ENCODE measurements at places on chromosomes 12 and 14.

DNA sequence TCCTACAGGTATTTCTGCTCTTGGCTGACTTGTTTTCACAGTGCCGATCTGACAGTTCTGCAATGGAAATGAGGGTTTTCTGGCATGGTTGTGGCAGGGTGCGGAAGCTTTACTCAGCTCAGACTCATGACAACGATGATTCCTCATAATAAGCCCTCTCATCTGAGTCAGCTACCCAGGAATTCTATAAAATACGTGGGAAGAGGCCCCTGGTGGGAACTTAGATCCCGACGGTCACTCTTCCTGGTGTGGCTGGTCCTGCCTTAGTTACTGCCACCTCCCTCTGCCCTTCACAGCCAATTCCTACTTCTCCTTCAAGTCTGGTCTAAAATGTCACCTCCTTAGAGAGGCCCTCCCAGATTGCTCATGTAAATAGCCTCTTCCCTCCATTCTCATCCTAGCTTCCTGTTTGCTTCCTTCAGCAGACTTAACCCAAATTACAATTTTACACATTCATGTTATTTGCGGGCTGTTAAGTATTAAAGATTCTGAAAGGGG lies 104.2 kb upstream of the MAP1LC3B2 start:
- no peak for DNase-seq

GRCh38 chr12:53113136-53113705 lies 9.9 kb downstream of the SOAT2 start:
- DNase-seq = no peak

DNA sequence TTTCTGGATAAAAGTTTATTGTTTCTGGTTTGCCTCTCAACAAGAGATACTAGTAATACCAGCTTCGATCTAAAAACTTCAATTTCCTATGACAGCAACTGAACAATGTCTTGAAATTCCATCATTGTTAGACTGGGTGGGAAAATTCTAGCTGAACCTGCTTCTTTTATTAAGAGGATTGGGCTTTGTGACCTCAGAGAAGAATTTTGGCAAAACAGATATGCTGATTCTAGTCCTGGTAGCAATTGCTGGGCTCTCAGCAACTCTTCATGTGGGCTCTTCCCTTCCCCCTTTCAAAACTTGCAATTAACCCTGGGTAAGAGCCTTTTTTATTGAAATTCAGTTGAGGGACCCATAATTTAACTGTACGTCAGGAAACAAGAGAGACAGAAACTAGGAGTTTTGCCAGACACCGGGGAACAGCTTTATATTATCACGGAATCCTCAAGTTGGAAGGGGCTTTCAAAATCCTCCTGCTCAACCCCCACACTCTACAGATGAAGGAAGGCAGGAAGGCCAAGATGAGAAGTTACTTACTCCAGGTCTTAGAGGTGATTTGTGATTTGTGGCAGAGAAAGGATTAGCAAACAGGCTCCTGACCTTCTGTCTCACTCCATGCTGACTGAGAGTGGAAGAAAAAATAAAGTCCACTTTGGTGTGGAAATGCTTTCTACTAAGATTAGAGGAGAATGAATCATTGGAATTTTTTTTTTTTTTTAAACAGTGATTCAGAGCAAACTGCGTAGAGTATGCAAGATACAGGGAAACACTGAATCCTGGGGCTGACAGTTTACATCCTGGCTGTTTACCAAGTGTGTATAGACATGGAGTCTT lies 239.0 kb upstream of the ATP2B1 start:
- no peak for DNase-seq

- no peak for DNase-seq
Measured at GRCh38 chr12:76223869-76224268, 124.3 kb downstream of the BBS10 start.

GRCh38 chr14:95935228-95935822 lies 58.7 kb downstream of the TUNAR start:
- DNase-seq = no peak

GRCh38 chr12:119024356-119024755 lies 43.0 kb downstream of the SRRM4 start:
- DNase-seq = no peak

GRCh38 chr14:62062645-62063044 lies 300.4 kb downstream of the SNAPC1 start:
- DNase-seq = no peak

DNA sequence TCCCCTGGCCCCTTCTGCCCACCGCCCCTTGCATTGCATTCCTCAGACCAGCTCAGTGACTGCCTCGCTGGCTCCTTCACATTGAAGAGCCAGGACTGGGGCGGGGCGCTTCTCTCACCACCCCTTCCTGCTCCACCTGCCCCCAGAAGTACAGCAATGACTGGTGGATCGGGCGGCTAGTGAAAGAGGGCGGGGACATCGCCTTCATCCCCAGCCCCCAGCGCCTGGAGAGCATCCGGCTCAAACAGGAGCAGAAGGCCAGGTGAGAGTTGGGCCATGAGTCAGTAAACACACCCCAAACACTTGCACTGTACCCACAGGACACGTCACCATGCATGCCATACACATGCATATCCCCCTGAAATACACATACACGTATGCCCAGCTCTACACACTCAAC lies 5.8 kb downstream of the CACNB3 start:
- DNase-seq = no peak

DNA sequence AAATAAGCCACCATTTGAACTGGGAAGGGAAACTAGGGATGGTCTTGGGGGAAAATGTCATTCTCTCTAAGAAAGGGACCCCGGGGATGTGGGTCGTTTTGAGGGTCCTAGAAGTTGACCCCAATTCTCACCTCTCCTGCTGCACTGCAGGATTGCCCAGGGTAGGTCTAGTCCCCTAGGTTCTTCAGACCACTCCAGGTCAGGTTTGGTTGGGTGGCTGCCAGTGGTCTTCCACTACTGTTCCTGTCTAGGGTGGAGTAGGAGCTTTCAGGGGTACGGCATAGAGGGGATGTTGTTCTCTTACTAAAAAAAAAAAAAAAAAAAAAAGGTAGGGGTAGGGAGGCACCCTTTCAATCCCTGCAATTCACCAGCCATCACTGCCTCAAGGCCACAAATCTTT lies 7.3 kb downstream of the HOXC8 start:
- no peak for DNase-seq

- DNase-seq = no peak
Measured at GRCh38 chr14:105420101-105420973, 710 bp downstream of the MTA1 start.

DNA sequence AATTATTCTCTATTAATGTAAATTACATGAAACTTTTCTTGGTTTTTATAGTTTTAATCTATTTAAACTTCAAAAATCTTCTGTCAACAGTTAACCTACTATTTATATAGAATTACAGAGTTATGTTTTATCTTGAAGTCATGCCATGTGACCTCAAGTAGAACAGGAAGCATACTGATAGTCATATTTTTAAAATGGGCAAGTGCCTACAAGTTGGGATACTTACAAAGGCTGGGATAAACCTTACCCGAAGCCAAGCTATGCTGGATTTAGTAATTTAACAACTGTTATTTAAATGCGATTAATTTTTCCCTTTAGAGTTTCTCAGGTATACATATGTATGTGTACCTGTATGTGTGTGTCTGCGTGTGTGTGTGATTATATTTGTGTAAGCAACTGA lies 266.9 kb downstream of the RASSF9 start:
- no peak for DNase-seq

GRCh38 chr14:39383026-39383660 lies 49.1 kb downstream of the FBXO33 start:
- no peak for DNase-seq

GRCh38 chr14:75294649-75295033 lies 16.0 kb downstream of the FOS start:
- DNase-seq = no peak

DNA sequence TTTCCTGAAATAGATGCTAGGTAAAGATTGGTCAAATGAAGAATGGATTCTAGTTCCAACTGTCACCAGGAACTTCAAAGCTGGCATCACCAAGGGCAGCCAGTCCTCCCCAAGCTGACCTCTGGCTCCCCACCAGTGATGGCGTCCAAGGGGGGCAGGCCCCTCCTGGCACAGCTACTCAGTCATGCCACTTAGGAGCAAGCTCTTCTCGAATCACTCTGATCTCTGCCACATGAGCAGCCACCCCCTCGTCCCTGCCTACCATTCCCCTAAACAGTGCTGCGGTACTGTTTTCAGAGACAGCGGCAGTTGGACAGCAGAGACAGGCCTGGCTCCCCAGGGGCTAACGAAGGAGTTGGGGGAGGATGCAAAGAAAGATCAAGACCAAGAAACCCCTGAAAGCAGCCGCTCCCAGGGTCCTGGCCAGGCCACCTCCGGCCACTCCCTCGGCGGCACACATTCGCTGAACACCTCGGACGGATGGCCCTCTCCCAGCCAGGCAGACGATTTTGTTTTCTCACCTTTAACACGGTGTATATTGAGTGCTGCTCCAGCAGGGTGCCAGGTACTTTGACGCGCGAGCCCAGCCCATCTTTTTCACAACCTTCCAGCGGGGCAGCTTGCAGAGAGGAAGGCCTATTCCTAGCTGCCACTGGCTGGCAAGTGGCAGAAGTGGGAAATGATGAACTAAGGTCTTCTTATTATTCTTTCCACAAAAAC lies 47.4 kb downstream of the ARL6IP4 start:
- DNase-seq = no peak

GRCh38 chr12:97642911-97643310 lies 180.3 kb downstream of the RMST start:
- DNase-seq = no peak

DNA sequence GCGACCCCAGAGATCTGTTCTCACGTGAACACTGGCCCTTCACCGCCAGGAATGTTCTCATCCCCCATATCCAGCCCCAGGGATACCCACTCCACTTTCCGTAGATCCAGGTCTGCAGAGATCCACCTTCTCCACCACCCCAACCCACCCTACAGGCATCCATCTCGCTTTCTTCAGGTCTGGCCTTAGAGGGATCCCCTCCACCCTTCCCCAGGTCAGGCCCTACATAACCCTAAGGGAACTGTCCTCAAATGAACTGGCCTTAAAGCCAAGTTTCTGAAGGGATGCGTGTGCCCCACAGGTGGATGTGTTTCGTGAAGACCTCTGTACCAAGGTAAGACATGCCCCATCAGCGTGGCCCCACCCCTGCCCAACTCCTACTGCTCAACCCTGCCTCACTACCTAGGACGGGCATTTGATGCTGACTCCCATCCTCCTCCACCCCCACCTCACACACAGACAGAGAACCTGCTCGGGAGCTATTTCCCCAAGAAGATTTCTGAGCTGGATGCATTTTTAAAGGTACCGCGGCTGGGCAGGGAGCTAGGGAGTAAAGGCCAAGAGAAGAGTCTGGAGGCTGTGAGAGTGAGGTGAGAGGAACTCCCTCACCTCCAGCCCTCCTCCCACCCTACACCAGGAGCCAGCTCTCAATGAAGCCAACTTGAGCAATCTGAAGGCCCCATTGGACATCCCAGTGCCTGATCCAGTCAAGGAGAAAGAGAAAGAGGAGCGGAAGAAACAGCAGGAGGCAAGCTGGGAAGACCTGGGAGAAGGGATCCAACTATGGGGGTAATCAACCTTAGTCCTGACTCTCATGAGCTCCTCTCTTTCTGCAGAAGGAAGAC lies 912 bp downstream of the PSME1 start:
- no peak for DNase-seq

DNA sequence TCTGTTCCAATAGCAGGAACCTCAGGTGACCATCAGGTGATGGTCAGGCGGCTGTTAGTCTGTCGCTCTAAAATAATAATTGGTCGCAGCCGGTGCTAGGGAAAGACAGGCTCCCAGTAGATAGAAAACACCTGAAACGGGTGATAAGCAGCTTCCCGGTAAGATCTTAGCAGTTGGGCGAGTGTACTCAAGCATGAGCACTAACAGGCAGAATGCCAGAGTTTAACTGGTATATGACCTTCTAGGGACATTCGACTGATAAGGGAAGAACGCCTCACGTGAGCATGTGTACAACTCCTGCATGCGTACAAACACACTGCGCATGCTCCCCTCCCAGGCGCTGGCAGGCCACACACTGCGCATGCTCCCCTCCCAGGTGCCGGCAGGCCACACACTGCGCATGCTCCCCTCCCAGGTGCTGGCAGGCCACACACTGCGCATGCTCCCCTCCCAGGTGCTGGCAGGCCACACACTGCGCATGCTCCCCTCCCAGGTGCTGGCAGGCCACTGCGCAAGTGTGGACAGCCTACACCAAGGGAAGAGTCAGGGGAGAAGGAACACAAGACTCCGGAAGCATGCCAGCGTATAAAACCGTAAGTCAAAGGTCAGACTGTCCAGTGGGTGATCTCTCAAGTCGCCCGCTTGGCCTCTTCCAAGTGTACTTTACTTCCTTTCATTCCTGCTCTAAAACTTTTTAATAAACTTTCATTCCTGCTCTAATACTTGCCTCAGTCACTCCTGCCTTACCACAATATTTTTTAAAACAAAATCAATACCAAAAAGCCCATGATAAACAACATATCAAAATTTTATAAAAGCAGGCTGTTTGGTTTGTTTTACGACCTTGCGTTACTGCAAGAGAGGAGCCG lies 24.5 kb downstream of the GPRC5D start:
- no peak for DNase-seq

All from NCI-H1417 treated with DMSO at 0.1 percent for 48 hours (cell line).